ENCODE measurements at places on chromosomes 4 and X.

- DNase-seq: peak; percentile 60
Observed at GRCh38 chrX:103628386-103629317, at the start of gene TCEAL1. TSS of gene TCEAL1 (plus strand) at chrX:103628975. CDS start at chrX:103629917, 942 bp downstream.

DNA sequence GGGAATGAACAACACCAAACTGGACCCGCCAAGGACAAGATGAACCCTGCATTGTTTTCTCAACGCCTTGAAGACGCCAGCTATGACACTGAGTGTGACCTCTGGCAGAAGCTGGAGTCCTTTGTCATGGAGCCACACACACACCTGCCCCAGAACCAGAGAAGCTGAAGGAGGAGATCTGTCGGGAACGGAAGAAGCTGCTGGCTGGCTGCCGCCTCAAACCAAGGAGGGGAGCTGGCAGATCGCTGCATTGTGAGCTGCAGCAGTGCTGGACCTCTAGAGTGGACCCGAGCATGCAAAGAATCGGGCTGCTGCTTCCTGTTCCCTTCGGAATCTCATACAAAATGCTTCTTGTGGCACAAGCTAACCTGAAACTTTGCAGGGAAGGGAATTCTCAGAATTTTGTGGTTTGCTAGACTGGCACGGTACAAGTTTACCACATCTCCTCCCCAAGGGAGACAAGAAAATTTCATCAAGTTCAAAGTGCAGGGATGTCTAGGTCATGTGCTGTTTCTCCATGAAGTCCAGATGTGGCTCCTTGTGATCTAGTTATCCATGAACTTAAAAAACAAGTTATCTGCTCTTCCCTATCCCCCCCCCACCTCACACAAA lies 23.4 kb upstream of the GLRB start:
- no peak for DNase-seq

DNA sequence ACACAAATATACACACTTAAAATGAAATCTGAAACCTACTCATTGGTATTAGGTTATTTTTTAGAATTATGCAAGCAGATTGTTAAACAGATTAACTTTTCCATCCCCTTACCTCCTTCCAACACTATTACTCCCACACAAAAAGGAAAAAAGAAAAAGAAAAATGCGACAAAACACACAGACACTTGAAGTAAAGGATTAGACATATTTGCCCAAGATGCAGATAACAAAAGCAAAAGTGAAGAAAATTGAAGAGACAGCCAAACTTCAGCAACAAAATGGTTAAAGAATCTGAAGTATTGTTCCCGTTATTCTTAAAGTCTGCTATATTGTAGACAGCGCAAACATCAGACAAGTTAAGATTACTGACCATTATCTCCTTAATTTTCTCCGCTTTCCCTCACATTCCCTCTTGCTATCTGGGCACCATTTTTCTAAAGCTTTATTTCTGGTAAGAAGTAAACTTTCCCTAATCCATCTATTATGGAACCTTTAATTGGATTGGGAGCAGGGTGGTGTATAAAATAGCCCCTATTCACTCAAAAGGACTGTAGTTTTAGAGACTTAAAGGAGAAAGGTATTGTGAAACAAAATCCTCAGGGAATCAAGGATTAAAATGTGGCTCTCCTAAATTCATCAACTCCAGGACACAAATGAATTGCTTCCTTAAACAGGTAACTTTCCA lies 34.7 kb upstream of the MAB21L2 start:
- no peak for DNase-seq

DNA sequence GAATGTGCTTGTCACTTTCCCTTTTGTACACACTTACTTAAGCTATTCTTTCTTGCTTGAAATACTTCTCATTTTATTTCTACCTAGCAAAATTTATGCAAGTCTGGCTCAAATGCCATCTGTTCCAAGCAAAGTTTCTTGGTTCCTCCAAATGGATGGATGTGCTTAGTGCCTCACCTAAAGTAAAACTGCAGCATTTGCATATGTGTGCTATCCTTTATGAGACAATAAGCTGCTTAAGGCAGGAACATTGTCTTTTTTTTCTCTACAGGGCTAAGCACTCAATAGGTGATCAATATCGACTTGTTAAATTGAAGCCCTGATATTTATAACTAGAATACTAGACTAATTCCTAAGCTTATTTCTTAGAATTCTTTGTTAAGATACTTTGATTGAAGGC lies 136.8 kb downstream of the CYLC1 start:
- no peak for DNase-seq

- DNase-seq: no peak
Observed at GRCh38 chr4:100708776-100709175, 191.0 kb upstream of the EMCN start.

- DNase-seq: no peak
Observed at GRCh38 chrX:11837437-11837836, 79.4 kb downstream of the MSL3 start.

- no peak for DNase-seq
Observed at GRCh38 chr4:181146051-181146450, 1097.2 kb upstream of the TENM3 start.

- no peak for DNase-seq
Observed at GRCh38 chr4:103076747-103077347, at the start of gene SLC9B2. TSS of gene SLC9B2 (minus strand) at chr4:103076761. CDS start at chr4:103067550, 9,211 bp downstream.

DNA sequence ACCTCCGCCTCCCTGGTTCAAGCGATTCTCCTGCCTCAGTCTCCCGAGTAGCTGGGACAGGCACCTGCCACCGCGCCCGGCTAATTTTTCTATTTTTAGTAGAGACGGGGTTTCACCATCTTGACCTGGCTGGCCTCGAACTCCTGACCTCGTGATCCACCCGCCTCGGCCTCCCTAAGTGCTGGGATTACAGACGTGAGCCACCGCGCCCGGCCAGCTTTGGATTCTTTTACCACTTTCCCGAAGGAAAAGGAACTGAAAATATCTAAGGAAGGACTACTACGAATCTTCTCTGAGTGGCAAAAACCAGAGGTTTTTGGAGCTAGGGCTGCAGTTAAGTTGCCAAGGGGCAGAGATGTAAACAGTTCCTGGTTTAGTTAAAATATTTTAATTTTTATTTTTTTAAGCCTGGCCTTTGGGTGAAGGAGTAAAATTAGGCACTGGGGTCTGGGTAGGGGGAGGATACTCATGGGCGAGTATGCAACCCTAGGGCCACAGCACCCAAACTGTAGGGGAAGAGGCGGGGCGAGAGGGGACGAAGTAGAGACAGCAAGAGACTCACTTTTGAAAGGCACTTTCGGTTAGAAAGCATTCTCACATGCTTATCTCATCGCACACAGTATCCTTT lies 525 bp upstream of the CISD2 start:
- peak; percentile 35 for DNase-seq

- DNase-seq: no peak
Observed at GRCh38 chrX:26649534-26649933, 433.6 kb downstream of the MAGEB5 start.

DNA sequence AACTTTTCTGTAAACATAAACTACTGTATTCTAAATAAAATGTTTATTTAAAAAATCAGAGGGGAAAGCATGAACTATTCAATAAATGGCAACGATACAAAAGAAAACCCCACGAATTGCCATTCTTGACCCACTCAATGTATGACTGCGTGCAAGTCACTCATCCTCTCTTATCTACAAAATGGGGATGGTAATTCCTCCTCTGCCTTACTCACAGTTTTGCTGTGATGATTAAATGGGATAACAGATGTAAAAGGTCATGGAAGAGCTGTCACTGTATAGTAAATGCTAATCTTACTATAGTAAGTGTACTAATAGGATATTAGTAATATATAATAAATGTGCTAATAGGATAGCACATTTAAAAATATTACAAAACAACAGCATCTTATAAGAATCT lies 173.4 kb downstream of the SCFD2 start:
- no peak for DNase-seq

GRCh38 chr4:141174457-141174856 lies 41.2 kb upstream of the RNF150 start:
- no peak for DNase-seq

GRCh38 chr4:85741921-85742591 lies 267.1 kb downstream of the ARHGAP24 start:
- peak; percentile 42 for DNase-seq

DNA sequence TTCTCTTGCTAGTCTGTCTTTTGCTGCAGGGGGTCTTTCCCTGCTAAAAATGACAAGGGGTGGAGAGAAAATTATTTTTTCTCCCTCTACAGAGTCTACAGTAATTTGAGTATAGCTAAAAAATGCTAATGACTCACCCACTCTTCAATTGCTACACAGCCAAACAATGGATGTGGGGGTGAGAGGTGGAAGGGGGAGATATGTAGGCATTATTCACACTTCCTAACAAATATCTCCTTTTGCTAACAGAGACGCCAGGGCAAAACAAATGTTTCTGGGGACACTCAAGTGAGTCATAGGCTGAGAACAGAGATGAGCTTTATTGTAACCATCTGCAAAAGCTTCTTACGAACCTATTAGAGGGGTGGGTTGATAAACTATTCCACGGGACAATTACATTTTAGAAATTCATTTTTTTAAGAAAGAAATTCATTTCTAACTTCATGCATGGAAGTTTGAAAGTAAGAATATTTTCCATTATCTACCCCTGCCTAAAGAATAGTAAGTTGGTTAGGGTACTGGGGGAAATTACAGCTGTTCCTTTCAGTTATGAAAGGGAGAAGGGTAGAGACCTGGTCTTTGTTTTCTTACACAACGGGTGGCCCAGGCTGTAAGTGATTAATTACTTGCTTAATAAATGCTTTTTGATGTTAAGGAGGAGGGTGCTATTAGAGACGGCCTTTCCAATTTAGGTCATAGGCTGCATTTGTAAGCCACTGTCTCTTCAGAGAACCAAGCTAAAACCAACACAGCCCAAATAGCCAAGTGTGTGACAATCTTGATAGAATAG lies 12.8 kb downstream of the SCD5 start:
- peak; percentile 48 for DNase-seq

GRCh38 chr4:127179256-127180087 lies 453.3 kb upstream of the INTU start:
- DNase-seq: no peak

DNA sequence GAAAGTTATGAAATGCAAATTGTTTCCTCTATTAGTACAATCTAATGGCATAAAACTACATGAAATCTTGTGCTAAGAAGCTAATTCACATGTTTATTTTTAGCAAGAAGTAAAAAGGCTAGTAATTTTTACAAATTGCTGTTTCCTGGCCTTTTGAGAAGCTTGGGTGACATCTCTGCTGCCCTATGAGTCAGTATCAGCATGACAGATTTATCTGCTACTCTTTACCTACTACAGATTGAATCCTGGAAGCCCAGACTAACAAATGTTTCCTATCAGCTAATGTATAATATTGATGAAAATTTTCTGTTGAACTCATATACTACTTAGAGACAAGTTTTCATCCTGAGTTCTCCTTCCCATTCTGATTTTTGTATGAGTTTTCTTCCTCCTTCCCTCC lies 232.4 kb downstream of the DCTD start:
- DNase-seq: no peak

DNA sequence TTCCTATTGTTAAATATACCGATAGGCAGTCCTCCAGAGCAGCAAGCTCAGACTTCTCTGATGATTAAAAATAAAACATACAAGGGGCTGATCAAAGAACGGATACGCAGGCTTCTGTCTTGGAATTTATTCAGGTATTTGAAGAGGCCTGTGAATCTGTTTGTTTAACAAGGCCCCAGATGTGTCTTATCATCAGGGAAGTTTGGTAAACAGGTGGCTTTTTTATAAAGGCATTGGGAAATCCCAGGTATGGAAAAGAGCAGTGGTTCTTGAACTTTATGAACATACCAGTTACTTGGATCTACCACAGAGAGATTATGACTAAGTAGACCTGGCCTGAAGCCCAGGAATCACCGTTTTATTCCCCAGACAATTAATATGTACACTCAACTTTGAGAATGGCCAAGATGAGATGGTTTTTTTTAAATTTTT lies 47.9 kb downstream of the SOWAHB start:
- DNase-seq: peak; percentile 37

DNA sequence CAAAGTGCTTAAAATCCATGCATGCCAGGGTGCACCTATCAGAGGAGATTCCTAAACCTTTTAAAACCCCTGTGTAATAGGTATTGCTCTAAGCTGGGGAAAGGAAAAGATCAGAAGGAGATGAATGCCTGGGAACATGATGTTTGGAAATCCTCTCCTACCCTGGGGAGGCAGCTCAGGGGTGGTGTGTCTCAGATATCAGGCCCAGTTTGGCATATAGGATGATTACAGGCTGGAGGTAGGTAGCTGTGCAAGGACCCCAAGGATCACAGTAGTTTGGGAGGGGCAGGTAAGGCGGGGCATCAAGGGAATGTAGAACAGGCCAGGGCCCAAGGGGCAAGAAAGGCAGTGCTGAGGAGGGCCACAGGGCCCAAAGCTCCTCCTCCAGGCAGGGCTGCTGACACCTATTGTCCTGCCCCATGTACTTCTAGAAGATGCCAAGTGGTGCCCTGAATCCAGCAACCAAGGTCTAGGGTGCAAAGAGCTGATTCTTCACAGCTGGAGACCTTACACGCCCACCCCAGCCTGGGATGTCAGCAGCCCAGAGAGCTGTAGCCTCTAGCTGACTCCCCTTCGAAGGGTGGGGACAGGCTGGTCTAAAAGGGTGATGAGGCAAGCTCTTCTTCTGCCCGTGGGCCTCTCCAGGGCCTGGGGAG lies 17.6 kb downstream of the SASH3 start:
- DNase-seq: no peak

- DNase-seq: no peak
Observed at GRCh38 chr4:16643893-16644292, 254.6 kb downstream of the LDB2 start.

- DNase-seq: peak; percentile 23
Observed at GRCh38 chr4:81600520-81601357, 129.0 kb upstream of the RASGEF1B start.

DNA sequence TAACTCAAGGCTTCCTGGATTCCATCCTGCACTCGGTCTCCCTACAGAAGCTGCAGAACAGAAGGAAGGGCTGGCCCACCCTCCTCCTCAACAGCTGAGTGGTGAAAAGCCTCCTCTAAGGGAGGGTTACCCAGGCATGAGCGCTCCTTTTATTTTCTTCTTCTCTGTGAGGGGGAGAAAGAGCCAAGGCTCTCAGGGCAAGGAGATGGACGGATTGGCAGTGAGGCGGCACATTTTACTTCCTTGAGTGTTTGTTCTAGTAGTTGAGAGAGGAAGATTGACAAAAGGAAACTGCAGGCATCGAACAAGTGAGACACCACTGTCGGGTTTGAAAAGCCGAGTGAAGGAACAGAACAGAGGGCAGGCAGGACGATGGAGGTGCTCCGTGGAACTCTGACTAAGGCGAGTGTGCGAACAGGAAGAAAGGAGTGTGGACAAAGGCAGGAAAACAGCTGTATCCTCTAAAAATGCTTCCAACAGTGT lies 38.4 kb upstream of the STS start:
- no peak for DNase-seq

DNA sequence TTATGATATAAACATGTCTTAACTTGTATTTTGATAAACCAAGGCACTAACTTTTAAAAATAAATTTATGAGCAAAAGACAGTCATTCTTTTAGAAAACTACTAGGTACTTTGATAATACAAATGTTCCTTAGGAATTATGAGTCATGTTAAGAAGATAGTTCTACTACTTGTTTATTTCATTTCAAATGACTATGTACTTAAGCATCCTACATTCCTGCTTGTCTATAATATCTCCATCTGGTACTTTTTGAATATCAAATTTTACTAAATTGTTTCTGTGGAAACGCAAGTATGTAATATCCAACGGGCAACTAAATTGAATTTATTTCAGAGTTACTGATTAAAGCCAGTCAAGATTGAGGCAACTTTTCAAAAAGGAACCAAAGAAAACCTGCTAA lies 61.8 kb downstream of the CAMK2D start:
- DNase-seq: no peak

Measured in adrenal gland (tissue), 19 donors.